Esophagus squamous epithelium (tissue), 5 donors: ENCODE measurements at places on chromosomes 3 and 15.

GRCh38 chr15:76991741-76992645, 2.9 kb upstream of the PSTPIP1 start:
- no peak for DNase-seq

GRCh38 chr3:36679384-36680200, 84.8 kb downstream of the DCLK3 start:
- DNase-seq, result no peak

DNA sequence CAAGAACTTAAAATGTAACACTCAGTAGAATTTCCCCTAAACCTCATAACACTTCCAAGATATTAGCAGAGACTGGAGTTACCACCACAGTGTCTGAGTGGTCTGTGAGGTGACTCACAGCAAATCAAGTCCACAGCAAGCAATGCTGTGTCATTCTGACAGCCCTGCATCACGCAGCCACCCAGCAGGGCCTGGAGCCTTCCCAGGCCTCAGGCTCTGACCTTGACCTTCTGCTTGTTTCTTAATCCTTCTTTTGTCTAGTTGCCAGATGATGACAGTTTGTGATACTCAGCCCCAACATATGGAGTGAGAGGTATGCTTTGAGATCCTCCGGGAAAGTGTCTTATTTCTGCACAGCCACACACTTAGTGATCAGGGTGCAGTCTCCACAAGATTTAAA, 82.5 kb downstream of the TOP2B start:
- no peak for DNase-seq

DNA sequence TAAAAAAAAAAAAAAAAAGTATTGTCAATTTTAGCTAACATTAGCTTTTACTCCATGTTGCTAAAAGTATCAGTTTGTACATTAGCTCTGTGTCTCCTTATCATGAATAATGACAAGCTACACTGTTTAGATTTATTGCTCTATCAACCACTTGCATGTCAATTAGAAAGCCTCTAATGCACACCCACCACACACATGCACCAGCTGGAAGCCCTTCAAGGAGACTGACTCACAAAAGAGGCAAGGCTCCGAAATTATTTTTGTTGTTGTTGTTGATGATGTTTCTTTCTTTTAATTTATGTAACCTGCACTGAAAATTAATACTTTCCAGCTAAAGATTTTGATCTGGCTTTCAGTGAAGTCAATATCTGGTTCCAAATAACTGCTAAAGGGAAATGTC, 71.5 kb downstream of the ETFA start:
- no peak for DNase-seq

DNA sequence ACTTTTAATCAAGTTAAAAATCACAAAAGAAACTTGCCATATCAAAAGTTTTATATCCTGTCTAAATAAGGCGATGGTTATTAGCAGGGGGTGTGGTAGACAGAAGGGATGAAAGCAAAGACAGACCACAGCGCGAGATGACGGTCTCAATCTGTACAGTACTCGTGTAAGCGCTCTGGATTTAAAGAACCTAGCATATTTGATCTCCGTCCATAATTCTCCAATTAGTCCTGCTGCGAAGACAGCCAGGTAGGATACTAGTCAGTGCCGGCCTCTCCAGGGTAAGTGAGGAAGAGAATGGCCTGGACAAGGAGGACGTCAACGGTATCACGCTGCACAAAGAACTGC, 701 bp downstream of the SGO1 start:
- no peak for DNase-seq

GRCh38 chr15:38195191-38195901, 57.3 kb upstream of the SPRED1 start:
- DNase-seq, result no peak

- no peak for DNase-seq
Measured at GRCh38 chr15:76217029-76217881, 94.0 kb downstream of the ETFA start.

- no peak for DNase-seq
Measured at GRCh38 chr3:96027718-96028117, 786.7 kb upstream of the EPHA6 start.

DNA sequence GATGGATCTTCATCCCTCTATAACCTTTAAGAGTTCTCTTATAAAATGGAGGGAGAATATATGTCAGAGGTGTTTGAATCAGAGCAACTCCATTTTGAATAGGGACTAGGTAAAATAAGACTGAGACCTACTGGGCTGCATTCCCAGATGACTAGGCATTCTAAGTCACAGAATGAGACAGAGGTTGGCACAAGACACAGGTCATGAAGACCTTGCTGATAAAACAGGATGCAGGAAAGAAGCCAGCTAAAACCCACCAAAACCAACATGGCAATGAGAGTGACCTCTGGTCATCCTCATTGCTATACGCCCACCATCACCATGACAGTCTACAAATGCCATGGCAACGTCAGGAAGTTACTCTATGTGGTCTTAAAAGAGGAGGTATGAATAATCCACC, 211.0 kb downstream of the GBE1 start:
- DNase-seq, result no peak

GRCh38 chr3:103499132-103499900, 1064.5 kb downstream of the ZPLD1 start:
- no peak for DNase-seq

DNA sequence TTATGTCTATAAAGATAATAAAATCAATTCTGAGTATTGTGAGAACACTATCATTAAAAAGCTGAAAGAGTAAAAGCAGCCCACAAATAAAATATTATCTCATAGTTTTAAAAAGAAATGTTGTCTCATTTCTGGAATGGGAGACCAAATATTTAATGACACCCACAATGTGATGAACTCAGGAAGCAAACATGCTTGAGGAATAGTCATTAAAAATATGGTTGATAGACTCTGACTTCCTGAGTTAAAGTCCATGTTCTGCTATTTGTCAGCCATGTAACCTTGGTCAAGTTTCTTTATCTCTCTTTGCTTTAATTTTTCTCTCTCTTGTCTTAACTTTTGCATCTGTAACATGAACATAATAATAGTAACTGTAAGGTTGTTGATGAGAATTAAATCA, 35.5 kb upstream of the CHMP2B start:
- no peak for DNase-seq

DNA sequence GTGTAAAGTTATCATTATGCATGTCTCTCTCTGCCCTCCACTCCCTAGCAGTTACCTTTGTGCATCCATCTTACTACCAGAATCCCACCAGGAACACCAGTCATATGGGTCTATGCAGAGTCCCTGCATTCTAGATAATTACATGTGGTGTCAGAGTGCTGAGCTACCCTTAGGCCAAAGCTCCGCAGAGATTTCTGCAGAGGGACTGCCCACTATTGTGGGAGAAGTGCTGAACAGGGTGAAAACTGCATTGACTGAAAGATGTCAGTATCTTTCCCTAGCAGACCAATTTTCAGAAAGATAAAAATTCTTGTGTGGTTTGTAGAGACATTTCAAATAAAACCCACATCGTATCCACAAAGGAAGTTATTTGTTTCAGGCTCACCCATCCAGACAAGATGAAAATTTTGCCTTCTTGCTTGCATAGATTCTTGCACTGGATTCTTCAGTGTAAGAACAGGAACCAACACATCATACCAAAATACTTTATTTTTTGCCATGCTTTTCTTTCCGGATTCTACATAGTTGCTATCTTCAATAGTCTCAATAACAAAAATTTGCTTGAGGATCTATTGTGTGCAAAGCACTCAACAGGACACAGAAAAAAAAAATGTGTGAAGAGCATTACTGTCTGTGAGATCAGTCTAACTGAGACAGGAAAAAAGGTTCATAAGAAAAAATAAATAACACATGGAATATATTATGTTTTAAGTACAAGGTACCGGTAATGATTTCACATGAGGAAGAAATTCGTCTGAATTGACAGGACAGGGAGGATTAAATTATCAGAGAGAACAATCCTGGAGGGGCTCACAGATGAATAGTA, 32.0 kb upstream of the CCDC80 start:
- DNase-seq, result no peak

GRCh38 chr3:143604402-143605185, 243.7 kb downstream of the SLC9A9 start:
- no peak for DNase-seq

GRCh38 chr15:32818758-32819447, 101.1 kb downstream of the GREM1 start:
- DNase-seq, result no peak

GRCh38 chr15:42024303-42024702, 3.5 kb upstream of the PLA2G4E start:
- DNase-seq, result no peak

DNA sequence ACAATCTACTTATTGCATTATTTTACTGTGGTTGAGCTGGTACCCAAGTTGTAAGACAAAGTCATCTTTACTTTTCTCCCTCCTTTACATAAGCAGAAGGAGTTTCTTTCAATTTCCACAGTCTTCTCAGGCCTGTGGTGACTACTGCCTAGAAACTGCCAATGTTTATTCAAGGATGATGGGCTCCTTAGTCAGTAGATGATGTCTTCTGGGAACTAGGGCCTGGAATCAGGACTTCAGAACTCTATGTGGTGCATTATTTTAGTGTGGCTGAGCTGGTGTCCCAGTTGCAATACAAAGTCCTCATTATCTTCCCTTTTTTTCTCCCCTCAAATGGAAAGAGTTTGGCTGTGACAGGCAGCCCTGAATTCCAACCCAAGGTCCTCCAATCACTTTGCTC, 1762.5 kb downstream of the SI start:
- no peak for DNase-seq

GRCh38 chr15:99763827-99764226, 30.6 kb upstream of the LYSMD4 start:
- DNase-seq, result no peak

DNA sequence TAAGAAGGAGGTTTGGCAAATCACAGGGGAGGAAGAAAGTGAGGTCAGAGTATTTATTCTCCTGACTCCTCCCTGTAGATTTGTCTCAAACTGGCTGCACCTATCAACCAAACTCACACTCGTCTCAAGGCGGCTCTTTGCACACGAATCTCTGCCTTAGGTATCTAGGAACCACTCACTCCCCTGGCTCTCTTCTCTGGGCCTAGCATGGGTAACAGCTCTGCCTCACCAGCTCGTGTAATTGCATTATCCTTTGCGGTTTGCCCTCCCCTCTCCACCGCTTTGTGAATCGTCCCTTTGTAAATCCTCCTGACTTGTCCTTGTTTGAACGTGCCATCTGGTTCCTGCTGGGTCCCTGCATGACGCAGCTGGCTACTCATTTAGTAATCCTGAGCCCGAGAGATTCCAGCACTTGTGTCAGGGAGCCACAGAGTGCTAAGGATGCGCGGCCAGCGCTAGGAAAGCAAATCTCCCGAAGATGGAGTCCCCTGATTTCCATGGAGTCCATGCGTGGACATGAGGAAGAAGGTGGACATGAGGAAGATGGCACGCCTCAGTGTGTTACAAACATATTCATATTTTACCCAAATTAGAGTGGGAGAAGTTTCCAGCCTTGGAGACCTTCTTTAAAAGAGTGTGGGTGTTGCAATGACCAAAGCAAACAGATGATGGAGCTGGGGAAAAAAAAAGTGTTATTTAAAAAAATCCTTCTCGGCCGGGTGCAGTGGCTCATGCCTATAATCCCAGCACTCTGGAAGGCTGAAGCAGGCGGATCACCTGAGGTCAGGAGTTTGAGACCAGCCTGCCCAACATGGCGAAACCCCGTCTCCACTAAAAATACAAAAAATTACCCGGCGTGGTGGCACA, 26.7 kb downstream of the NRROS start:
- no peak for DNase-seq

GRCh38 chr3:165549665-165550064, 287.6 kb downstream of the BCHE start:
- DNase-seq, result no peak

GRCh38 chr3:196949750-196950149, 7.4 kb upstream of the NCBP2 start:
- DNase-seq, result no peak

DNA sequence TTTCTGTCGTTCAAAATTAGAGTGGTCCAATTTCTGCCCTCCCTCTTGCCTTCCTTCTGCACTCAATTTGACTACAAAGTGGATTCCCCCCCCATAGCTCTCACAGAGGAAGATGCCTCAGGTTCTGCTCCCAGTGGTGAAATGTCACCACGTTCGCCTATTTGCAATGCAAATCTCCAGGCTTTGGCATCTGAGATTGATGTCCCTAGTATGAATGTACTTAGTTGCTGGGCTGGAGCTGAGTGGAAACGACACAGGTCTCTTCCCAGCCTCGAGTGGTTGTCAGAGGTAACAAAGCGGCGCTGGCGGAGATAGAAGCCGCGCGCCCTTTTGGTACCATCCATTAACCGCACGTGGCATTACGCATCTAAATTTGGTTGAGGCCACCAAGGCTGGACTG, 860.1 kb downstream of the MCTP2 start:
- no peak for DNase-seq

DNA sequence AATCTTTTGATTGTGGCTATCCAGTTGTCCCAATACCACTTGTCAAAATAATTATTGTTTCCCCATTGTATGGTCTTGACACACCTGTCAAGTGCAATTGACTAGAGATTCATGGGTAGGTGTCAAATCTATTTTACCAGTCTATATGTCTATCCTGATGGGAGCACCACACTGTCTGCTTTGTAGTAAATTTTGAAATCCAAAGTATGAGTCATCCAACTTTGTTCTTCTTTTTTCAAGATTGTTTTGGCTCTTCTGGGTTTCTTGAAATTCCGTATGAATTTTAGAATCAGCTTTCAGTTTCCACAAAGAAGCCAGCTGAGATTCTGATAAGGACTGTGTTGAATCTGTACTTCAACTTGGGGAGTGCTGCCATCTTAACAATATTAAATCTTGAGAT, 71.9 kb downstream of the CSNK1G1 start:
- DNase-seq, result no peak

DNA sequence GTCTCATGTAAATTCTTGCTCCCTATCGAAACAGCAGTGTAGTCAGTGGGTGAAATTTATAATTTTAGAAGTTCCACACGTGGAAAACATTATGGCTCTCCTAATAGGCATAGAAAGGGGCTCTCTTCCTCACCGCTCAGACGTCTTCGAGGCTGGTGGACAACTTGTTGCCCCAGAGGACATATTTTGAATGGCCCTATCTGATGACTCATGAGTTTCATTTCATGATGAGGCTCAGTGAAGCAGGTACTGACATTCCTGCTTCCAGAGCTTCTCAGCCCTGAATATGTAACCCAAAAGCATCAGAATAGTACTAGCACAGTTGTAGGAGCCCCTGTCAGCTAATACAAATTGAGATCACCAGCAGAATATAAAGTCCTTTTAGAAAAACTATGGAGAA, 117.9 kb downstream of the HERC1 start:
- no peak for DNase-seq

DNA sequence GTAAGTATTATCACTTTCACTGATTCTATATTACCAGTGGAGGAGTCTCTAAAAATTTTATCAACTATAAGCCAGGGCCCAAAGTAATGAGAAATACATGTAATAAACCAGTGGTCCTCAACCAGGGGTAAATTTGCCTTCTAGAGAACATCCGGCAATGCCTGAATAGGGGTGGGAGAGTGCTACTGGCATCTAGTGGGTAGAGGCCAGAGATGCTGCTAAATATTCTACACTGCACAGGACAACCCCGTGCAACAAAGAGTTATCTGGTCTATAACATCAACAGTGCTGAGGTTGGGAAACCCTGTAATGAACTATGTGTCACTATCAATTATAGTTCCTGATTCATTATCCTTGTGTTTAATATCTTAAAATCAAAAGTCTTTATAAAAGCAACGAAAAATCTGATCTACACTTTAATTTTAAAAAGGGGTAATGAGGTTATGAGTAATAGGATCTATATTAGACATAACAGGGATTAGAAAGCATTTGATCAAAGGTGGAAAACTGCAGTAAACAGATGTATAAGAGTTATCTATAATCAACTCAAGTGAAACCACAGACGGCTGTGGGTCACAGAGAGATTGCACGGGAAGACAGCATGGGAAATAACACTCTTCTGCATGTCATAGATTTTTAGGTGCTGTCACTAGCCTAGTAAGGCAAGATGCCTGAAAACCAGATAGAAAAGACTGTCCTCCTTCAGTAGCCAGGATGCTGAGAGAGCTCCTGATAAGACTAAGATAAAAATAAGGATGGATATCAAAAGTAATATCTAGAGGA, 2.0 kb downstream of the LYSMD2 start:
- no peak for DNase-seq
